Stimulated activated CD4-positive, alpha-beta T cell treated with anti-CD3 and anti-CD28 coated beads, Interleukin-2, amount 100 ng/mL, for 24 hours (primary cell): ENCODE measurements at places on chromosomes 7 and 10.
A peak's percentile ranks its signal among the peaks of the same experiment; 100 is the strongest.

GRCh38 chr7:9709216-9709615 is 1264.5 kb upstream of the PHF14 start:
- DNase-seq, result no peak

DNA sequence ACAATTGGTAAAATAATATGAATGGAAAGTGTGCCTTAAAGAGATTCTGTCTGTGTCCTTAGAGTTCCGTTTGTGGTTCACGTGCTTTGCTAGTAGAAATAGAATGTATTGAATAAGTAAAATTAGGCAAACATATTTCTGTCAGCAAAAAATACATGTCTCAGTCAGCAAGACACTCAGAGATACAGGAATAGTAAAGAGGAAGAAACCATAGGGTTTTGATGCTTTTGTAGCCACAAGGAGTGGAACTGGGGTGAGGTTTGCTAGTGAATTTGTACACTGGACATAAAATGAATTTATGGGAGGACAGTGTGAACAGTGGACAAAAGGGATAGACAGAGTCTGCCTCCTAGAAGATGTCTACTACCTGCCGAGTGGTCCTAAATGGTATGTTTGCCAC is 289.2 kb upstream of the NRP1 start:
- no peak for DNase-seq

DNA sequence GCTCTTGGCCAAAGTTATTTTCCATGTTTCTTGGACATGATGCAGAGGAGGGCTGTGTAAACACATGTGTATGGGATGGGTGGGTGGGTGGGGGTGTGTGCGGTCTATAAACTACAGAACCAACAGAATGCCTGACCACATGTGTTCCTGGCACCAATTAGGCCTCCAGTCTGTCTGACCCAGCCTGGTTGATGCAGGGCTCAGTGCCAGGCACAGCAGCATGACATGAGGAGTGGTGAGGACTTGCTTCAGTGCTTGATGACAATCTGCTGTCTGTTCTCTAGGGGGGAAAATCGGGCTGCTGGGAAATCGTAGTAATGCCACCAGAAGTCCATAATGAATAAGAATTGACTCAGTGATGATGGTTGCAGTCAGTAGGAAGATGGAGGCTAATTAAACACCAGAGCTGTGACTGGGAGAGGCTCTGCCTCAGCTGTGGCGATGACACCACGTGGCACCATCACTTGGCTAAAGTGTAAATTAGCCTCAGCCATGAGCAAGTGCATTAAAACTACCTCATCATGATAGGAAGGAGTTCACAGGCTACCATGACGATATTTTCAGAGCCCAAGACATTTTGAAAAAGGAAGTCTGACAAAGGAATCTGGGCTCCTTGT is 260.1 kb upstream of the PODXL start:
- DNase-seq, result no peak

GRCh38 chr7:40499718-40500117 is 364.9 kb downstream of the SUGCT start:
- no peak for DNase-seq

- DNase-seq, result peak; percentile 61
Observed at GRCh38 chr7:73623798-73624668, at the start of gene MLXIPL. MLXIPL (minus strand) TSS chr7:73624522; CDS start chr7:73624492, 30 bp downstream.

DNA sequence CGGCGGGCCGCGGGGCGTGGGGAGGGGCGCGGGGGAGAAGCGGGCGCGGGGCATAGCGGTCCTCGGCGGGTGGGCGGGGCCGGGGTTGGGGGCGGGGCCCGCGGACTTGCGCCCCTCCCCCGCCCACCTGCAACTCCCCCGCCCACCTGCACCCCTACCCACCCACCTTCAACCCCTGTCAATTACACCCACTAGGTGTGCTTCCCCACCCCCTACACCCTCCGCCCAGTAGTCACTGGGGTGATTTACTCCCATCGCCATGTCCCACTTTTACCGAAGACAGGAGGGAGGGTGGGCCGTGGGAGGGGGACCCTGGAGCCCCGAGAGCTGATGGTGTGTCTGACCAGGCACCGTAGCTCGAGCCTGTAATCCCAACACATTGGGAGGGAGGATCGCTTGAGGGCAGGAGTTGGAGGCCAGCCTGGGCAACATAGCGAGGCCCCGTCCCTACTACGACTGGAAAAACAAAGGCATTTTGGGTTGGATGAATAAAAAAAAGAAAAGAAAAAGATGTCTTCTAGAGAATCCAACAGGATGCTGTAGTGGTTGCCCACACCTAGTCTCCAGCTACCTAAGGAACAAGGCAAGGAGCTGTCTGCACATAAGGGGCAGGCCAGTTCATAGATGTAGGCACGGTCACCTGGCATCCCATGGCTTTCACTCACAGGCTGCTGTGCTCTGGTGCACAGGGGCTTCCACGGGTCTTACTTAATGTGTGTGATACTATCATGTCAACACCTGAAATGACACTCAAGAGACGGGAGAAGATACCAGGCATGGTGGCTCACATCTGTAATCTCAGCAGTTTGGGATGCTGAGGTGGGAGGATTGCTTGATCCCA is 761 bp downstream of the KCTD7 start:
- no peak for DNase-seq

GRCh38 chr7:10463701-10464100 is 510.0 kb upstream of the PHF14 start:
- DNase-seq, result no peak

DNA sequence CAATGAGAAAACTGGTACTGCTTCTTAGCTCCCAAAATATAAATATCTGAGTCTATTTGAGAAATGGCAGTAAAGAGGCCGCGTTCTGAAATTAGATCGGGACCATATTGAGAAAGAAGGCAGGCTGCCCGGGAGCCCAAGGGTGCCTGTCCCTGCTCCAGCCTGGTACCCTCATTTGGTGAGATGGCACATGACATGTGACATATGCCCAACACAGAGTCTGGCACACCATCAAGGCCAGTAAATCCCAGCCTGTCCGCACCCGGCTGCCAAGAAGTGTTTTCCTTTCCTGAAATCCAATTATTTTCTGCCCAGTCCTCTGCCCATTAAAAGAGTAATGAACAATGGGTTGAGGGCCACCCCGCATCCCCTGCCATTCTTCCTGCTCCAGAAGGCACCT is 66.4 kb downstream of the CDH23 start:
- DNase-seq, result no peak

- DNase-seq, result no peak
Observed at GRCh38 chr10:5855979-5856700, 33.6 kb downstream of the ANKRD16 start.

DNA sequence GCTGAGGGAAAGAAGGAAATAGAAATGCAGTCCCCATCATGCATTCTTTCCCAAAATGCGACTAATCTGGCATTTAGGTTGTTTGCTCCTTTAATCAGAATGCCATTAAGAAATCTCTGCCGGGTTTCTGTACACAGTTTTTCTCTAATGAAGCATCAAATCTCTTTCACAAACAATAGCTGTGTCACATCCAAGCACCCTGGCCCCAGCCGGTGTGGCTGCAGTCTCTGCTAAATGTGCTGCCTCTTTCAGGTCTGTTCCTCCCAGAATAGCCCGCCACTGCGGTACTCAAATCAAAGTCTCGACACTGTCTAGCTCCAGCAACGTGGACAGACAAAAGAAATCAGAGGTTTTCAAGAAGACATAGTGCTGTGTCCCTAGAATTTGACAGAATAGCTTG is 343.8 kb downstream of the KCNMA1 start:
- no peak for DNase-seq

GRCh38 chr7:75655536-75655935 is 83.2 kb downstream of the HIP1 start:
- DNase-seq, result no peak

DNA sequence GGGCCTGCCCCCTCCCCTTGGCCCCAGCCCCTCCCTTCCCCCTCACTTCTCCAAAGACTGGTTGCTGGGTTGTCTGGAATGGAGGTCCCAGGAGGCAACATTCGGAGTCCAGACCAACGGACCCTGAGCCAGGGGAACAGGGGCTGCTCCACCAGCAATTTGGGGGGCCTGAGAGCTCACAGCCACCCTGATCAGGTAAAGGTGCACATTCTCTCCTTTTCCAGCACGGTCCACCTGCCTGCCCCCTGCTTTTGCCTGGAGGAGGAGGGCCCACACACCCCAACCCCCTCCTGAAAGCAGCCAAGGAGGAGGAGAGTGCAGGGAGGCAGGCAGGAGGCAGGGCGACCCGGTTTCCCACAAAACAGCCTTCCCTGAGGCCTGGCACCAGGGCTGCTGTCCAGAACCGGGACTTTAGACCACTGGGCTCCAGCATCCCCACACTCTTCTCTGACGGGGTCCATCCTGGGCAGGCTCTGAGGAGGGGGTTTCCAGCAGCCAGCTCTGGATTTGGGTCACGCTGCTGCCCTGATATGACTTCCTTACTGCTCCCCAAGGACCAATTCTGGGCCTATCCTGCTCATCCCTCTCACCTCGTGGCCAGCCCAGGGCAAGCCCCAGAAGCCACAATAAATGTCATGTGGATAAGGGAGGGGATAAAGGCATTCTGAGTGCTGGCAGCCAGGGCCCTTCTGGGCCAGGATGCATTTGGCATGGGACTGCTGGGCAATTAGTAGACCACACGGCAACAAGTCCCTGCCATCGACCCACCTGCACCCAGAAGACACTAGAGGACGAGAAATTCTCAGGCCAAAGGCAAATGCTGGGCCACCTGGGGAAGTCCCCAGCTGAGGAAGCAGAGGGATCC is 1.1 kb upstream of the CAMK2B start:
- no peak for DNase-seq

DNA sequence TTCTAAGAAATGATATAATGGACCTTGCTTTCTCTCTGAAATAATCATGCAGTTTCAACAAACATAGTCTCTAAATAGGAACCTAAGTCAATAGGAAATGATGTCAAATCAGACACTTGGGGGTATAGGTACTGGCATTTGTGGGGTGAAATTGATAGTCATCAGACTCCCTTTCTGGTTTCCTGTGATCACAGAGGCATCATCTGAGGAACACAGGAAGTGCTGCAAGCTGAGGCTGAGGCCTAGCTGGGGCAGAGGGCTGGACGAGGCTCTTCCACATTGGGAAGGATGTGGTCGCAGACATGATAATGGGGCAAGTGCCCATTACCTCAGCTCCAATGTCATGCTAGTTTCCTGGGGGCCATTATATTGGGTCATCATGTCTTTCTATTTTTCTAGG is 33.5 kb upstream of the TARP start:
- no peak for DNase-seq

GRCh38 chr7:54996391-54996790 is 22.4 kb upstream of the EGFR start:
- no peak for DNase-seq

DNA sequence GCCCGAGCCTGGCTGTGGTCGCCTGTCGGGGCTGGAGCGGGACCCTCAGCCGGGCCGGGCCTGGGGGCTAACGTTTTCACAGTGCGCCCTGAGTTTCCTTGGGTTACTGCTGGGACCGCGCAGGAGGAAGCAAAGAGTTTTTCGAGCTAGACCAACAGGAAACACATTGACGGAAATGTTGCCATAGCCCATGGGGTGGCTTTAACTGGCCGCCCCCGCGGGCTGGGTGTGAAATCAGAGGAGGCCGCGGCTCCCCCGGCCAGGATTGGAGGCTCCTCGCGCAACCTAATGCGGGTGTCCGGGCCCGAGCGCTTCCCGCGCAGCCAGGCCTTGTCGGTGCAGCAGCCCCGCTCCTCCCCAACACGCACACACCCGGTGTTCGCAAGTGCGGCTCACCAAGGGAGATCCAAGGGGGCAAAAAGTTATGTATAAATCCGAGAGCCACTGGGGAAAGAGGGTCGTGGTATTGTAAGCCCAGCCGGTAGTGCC is 1.9 kb downstream of the HHEX start:
- peak; percentile 21 for DNase-seq

DNA sequence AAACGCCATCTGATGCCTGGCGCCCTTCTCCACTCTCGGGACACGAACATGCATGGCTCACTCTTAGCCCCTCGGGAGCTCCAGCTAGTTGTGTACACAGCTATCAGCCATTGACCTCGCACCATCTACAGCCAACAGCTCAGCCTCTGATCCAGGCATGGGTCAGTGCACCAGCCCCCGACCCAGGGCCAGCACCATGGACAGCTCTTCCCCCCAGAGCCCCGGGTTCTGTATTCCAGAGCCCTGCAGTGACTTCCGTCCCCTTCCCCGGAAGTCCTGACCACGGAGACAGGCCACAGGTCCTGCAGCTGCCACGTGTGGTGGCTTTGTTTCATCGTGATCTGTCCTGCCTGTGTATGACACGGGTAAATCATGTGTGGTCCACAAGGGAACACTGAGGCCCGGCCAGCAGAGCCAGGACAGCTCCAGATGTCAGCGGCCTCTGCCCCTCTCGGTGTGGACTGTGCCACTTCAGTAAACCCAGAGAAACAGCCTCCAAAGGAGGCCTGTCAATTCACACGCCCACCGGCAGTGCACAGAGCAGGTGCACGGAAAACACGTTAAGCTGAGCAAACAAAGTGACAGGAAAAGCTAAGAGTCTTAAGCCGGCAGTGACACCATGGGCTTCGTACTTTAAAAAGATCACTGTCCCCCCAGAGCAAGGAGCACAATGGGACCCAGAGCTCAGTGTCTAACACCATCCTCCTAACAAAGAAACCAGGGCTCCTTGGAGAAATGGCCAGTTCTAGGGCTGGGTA is 13.0 kb downstream of the STK32C start:
- DNase-seq, result no peak

GRCh38 chr7:79142706-79143105 is 310.8 kb downstream of the MAGI2 start:
- DNase-seq, result no peak

DNA sequence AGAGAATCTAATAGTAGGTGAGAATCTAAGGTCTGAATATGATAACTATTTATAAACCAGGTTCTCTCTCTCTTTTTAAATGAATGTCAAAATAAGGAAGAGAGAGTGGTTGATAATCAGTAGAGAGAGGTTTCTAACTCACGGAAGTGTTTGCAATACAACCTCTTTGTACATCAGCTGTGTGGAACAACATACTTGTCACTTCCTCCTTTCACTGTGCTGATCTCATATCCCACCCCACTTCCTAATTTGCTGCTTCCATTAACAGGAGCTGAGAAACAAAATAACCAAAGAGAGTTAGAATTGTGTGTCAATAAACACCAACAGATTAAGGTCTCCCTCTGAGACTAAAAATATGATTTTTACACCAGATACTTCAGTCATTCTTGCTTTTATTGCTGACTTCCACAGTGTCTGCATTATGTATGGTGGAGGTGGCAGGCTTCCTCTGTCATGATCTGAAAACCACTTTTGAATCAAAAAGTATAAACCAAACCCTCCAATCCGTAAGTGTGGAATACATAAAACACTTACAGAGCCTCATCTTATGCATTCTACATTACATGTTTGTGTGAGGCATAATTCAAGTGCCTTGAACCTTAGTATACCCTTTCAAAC is 25.0 kb downstream of the CACUL1 start:
- DNase-seq, result no peak
